ENCODE measurements at places on chromosomes 4 and X. TPM values are rescaled to one million over a fixed set of nuclear protein-coding genes. Genes with fewer than 3 reads are reported as not detected.

The TEX11 gene
- total RNA-seq = 0.14 TPM

The SHROOM2 gene
- 13.1 TPM for total RNA-seq

The MAGEC1 gene
- total RNA-seq = not detected

The GALNTL6 gene
- 0.75 TPM for total RNA-seq

The ADH1A gene
- 5.4 TPM for total RNA-seq

The GRIA2 gene
- 0.32 TPM for total RNA-seq

The FAM9C gene
- total RNA-seq = not detected

The TCEANC gene
- total RNA-seq = 4.0 TPM

The CYBB gene
- total RNA-seq = 41.8 TPM

The AWAT2 gene
- total RNA-seq = not detected

The GUF1 gene
- total RNA-seq = 16.0 TPM

The PHOX2B gene
- total RNA-seq = 0.26 TPM

The PSAPL1 gene
- total RNA-seq = not detected

The CC2D2A gene
- 29.9 TPM for total RNA-seq

DNA sequence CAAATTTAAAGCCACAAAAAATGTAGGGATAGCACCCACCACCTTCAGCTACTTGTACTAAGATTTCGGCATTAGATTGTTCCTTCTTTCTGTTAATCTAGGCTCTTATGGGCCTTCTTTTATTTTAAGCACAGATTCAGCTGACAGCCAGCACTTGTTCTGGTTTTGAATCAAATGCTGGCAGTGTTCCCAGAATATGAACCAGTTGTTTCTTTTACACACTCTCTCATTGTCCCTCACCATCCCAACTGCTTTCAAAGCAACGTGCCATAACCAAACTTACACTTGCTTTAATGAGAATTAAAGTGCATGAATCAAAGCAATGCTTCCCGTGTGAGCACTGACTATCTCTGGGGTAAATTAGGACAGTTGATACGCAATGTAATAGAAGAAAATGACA is 744.5 kb upstream of the FAM241A start:
- no peak for DNase-seq

- DNase-seq = peak; percentile 38
Measured at GRCh38 chrX:22135994-22136684, 104.0 kb downstream of the PHEX start.

DNA sequence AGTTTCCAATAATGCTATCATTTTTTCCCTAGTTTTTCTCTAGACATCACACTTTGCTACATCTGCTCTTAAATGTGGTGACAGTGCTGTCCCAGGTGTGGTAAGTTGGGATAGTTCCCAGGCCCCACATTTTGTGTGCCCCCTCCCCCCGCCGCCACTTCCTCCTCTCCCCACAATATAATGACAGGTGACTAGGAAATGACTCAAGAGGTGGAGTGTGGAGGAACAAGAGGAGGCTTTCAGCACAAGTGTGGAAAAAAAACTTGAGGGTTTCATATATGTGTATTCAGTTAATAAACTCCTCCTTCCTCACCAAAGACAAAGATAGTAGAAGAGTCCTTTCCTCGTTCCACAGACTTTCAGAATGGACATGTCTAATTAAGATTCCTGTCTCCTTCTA is 18.3 kb upstream of the IL21 start:
- no peak for DNase-seq

DNA sequence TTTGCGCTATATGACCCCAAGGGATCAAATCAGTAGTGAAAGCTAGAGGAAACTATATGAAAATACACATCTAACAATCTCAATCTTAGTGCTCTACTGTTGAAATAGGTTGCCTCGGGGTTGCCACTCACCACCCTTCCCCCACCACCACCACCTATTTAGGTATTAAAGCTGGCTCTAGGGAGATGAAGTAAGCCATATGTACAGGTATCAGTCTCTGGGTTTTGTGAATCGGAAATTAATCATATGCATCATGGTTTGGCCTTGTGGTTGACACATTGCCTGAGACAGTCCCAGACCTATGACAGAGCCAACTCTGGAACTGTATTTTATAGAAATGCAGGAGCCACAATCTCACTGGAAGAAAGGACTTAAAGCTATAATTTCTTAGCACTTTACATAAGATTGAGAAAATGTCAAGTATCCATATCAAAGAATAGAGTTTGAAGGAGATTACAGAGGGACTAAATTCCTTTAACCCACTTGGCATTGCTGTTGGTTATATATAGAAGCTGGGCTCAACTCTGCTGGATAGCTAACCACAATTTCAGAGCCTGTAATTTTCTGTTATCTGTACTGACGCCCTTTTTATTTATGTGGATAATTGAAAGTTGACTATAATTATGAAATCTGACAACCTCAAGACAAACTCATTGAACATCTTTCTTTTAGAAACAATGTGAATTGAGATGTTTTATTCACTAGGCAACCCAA is 26.7 kb upstream of the BMP2K start:
- DNase-seq = no peak

DNA sequence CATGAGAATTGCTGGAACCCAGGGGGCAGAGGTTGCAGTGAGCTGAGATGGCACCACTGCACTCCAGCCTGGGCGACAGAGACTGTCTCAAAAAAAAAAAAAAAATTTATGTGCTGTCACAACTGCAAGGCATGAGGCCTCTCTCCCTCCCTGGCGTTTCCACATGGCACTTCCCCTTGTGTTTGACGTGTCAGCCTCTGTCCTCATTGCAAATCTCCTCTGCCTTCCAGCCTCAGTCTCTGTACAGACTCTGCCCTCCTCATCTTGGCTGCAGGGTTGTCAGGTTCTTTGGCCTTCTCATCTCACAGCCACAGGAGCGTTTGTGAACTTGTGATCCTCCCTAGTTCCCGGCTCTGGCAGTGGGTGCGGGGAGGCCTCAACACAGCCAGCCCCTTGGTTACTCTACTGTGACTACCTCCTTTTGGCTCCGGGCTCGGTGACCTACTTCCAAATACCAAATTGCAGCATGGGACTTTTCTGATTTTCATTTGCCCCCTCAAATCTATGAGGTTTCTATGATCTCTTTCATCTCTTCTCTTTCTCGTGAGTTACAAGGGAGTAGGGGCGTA is 250.0 kb downstream of the CBR4 start:
- DNase-seq = no peak

DNA sequence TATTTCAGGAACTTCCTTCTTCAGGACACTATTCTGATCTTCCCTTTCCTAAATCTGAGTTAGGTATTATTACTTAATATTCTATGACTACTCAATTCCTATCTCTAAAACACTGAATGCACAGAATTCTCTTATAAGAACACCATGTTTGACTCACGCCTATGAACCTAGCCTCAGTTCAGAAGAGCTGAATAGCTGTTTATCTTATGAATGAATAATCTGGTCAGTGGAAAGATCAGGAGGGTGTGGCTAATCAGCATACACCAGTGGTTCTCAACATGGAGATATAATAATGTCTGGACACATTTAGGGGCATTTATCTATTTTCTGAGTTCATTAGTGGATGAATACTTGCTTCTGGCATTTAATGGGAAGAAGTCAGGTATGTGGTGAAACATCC is 24.2 kb downstream of the EPHA5 start:
- DNase-seq = no peak

- no peak for DNase-seq
Measured at GRCh38 chr4:151296227-151296626, 19.3 kb downstream of the PRSS48 start.

DNA sequence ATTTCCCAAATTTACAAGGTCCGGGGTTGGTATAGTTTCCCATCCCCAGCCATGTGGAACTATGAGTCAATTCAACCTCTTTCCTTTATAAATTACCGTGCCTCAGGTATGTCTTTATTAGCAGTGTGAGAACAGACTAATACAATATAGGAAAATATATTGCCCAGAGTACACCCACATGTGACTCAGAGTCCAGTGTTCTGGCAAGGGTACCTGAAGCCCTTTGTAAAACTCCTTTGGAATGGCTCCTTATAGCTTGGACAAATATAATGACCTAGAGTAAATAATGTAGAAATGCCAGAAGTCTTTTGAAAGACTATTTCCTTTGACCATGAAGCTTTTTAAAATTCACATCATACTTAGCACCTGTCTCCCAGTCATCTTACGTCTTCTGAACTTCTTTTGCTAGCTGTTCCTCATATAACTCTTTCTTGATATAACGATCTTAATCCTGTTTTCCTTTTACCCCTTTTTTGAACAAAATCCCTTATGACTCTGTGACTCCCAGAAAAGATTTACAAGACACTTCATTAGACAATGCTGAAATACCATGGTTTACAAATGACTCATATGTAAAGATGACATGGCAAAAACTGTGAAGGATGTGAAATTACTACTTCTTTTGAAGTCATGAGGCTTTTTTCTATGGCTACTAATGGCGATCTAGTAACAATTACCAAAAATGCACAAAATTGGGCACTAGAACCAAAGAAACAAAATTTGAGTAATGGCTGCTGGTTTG is 408.9 kb downstream of the NAP1L3 start:
- DNase-seq = no peak

DNA sequence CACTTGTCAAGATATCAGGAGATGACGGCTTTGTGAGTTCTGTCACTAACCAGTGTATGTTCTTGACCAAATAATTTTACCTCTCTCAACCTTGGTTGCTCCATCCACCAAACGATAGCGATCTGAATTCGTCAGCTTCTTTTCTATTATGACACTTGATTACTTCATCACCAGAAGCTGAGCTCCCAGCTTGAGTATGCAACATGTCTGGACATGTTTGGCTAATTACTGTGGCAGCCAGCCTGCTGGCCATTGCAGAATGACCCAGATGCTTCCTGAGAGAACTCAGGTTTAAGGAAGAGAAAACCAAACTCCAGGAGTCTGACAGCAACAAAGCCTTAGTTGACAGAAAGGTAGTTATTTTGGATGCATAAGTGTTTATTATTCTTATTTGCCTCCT is 46.4 kb upstream of the PARM1 start:
- no peak for DNase-seq

DNA sequence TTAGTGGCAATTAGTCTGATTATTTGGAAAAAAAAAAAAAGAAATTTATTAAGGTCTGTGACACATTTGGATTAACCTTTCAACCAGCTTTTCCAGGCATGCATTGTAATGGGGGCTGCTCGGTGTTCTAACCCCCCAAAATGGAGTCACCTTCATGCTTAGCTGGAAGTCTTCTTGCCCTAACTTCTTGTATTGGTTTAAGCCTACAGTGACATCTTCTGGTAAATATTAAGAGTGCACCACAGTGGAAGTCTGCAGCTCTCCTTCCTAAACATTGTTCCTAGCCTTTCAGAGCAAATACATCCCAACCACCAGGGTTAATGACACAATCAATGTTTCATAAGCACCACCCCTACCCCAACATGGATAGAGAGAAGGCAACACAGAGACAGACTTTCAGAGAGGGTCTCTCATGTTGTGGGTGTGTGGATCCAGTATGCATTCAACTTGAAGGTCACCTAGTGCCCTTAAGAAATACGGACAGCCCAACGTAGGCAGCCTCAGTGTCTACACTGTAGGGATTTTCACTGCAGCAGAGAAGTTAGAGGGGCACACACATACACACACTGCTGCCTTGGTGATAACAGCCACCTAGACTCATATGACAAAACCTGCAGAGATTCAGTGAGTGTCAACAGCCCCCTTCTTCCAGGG is 142.9 kb upstream of the MBNL3 start:
- DNase-seq = no peak
